Small intestine (tissue), 16 donors: ENCODE measurements at places on chromosomes 4 and X. TPM values are rescaled to one million over a fixed set of nuclear protein-coding genes. Genes with fewer than 3 reads are reported as not detected.

The MAGEB17 gene
- not detected for polyA plus RNA-seq

The CD40LG gene
- polyA plus RNA-seq, result 0.34 TPM

The SPANXD gene
- not detected for polyA plus RNA-seq

The MAMLD1 gene
- polyA plus RNA-seq, result not detected

The PIGA gene
- polyA plus RNA-seq, result 11.1 TPM

The TMSB15B gene
- polyA plus RNA-seq, result 6.3 TPM

The GLOD5 gene
- 31.3 TPM for polyA plus RNA-seq

The VCX3B gene
- not detected for polyA plus RNA-seq

- H3K4me1 ChIP-seq, result no peaks in the 10 kb centered on the region
- H3K27me3 ChIP-seq, result no peaks in the 10 kb centered on the region
- no peak for DNase-seq
Measured at GRCh38 chr4:54737421-54737820, 79.7 kb downstream of the KIT start.

DNA sequence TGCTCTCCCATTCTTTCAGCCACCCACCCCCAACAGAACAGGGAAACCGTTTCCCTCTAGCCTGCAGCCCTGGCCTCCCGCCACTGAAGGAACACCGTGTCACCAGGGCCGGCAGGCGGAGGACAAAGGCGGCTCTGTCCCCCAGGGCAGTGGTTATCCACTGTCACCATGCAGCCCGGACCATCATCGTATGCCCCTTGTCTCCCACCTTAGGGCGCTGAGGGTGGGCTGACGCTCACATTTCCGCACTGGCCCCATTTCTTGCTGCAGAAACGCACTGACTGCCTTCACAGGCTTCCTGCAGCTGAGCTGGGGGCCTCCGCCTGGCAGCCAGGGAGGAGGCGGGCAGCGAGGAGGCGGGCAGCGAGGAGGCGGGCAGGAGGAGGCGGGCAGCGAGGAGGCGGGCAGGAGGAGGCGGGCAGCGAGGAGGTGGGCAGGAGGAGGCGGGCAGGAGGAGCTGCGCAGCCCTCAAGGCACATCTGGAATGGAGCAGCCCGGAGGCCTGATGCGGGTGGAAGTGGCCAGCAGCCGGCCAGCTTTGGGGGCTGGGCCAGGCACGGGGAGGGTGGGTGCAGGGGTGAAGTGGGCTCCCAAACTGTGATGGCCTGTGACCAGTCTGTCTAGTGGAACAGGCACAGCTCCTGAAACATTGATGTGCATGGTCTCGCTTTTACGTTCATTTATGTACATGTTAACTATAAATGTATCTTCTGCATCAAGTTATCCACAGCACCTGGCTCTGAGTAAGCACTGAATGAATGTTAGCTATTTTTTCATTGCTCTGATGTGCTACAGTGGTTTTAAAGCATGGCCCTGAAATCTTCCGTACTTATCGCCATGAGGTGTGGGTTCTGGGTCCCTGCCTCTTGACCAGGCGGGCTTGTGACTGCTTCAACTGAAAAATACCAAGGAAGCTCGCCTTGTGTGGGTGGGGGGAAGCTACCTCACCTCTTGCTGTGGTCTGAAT, 20.6 kb upstream of the KIAA0232 start:
- no peaks in the 10 kb centered on the region for H3K4me1 ChIP-seq
- DNase-seq, result no peak
- H3K36me3 ChIP-seq, result no peaks in the 10 kb centered on the region
- no peak overlapping the region for H3K4me3 ChIP-seq
- H3K27me3 ChIP-seq, result no peaks in the 10 kb centered on the region

DNA sequence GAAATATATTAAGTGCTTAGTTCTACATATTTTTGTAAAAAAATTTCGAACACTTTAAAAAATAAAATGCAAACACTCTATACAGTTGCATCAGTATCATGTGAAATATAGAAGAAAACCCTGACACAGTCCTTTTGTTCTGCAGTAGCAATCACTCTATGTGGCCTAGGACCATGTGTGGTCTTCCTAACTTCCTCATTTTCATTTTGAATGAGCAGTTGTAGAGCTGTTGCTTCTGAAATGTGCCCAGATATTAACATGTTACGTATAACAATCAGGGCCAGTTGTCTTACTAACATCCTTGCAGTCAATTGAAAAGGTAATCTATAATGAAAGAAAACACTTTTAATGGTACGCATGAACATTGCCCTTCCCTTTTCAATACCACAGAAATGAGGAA, 107.9 kb downstream of the ZNF827 start:
- peaks cover 12% of the 10 kb centered on the region for H3K36me3 ChIP-seq
- no peaks in the 10 kb centered on the region for H3K27me3 ChIP-seq
- H3K4me1 ChIP-seq, result no peaks in the 10 kb centered on the region

DNA sequence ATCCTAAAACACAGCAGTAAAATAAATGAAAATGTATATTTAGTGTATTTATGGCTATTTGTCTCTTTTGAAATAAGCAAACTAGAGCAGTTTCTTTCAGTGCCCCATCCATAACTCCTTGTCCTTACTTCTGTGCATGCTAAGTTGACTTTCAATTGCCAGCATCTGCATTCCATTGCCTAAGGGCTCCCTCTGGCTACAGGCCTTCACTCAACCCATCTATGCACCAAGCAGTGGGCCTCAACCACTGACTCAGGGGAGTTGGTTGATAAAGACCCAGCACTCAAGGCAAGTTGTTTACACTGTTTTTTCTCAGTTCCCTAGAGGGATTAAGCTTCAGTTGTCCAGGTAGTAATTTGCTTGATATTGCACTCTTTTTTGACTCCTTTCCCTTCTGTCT, 265.7 kb downstream of the IQCM start:
- peak; percentile 25 for DNase-seq
- no peak overlapping the region for H3K27ac ChIP-seq
- no peaks in the 10 kb centered on the region for H3K4me1 ChIP-seq
- no peaks in the 10 kb centered on the region for H3K36me3 ChIP-seq

- no peaks in the 10 kb centered on the region for H3K36me3 ChIP-seq
- no peaks in the 10 kb centered on the region for H3K4me1 ChIP-seq
- H3K4me3 ChIP-seq, result no peak overlapping the region
- no peak overlapping the region for H3K27ac ChIP-seq
- H3K27me3 ChIP-seq, result no peaks in the 10 kb centered on the region
Measured at GRCh38 chr4:55499495-55499894, 47.2 kb downstream of the CLOCK start.

DNA sequence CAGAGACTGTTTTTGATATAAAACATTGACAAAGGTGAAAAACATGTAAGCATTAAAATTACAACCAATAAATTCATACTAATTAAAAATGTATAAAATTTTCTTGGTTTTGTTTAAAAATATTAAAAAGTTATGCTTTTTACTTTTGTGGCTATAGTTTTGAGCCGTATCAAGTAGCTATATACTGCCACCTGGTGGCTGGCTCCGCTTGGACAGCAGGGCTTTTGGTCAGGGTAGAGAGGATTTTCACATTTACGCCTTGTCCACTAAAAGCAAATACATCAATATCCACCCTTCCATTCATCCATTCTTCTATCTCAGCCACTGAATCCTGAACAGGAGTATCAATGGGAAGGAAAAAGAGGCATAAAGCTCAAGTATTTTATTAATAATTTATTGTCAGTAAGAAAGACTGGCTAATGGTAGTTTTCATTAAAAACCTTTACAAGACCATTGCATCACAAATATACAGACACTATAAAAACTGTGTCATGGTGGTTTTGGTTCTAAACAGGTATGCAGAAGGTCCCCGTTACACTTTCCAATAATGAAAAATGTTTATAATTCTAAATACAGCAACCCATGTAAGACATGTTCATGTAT, 32.1 kb upstream of the MTNR1A start:
- H3K27ac ChIP-seq, result no peak overlapping the region
- H3K4me3 ChIP-seq, result no peak overlapping the region
- H3K36me3 ChIP-seq, result peaks cover 46% of the 10 kb centered on the region
- H3K27me3 ChIP-seq, result no peaks in the 10 kb centered on the region

GRCh38 chrX:18714910-18715309, 7.5 kb downstream of the PPEF1 start:
- H3K4me3 ChIP-seq, result no peak overlapping the region
- H3K4me1 ChIP-seq, result no peaks in the 10 kb centered on the region
- no peak overlapping the region for H3K27ac ChIP-seq
- no peak for DNase-seq
